CD4-positive, alpha-beta T cell treated with Interleukin-17A for 1 hour (primary cell): ENCODE measurements at places on chromosomes 3 and 15.

DNA sequence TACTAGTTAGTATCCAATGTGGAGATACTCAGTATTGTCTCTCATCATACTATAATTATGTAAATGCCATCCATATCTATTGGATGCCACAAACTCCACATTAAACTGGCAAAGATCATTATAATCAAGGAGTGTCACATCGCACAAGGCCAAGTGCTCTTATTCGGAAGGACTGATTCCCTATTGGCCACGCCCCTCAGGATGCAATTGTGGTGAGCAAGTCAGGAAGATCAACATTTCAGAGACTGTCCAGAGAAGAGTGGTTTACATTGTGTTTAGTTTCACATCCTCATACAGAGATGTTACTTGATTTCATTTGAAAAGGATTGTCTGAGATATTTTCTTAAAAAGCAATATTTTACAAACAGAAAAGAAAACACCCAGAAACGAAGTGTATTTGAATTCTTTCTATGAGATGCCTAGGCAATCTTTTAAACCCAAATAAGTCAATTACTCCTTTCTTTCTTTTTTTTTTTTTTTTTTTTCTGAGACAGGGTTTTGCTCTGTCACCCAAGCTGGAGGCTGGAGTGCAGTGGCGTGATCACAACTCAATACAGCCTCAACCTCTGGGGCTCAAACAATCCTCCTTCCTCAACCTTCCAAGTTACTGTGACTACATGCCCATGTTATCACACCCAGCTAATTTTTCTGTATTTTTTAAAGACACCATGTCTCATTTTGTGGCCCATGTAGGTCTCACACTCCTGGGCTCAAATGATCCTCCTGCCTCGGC, 369.1 kb downstream of the RBMS3 start:
- DNase-seq = no peak

DNA sequence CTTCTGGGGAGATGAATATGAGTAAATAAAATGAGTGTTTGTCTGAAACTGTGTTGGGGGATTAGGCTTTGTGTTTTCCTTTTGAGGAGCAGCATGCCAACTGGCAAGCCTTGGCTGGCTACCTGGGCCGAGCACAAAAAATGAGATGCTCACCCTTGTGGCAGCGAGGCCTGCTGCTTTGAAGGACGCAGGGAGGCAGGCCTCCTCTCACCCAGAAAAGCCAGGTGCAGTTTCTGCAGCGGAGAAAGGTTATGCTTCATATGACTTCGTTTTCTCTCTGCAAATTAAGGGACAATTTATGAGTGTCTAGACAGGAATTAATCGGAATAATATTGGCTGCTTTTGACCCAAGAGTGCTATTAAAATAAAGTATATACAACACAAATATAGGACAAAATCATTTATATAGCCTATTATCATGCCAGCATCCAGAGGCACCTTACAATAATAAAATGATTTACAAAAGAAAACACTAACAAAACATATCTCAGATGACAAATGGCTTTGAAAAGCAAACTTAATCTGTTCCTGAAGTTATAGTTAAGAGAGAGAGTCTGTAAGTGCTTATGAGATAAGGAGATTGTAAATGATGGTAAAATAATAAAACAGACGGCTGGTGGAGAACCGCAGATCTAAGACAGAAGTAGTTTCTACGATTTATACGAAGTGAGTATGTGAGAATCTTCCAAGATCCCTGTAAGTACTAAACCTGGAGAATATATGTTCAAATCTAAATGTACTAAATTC, 682.8 kb upstream of the NR2F2 start:
- no peak for DNase-seq

DNA sequence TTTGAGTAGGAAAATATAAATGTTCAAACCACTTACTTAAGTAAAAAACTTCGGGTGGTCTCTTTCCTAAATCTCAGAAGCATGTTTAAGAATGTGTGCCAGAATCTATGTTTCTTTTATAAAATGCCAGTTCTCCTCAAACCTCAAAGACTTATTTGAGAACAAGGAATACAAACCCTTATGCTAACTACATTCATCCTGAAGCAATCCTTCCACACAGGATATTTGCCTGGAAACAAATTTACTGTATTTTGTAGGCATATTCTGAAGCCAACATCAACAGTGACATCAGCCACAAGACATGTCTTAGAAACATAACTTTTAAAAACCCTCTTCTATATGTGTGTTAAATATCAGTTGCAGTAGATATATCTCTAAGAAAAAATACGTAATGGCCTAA, 1077.0 kb downstream of the ROBO1 start:
- DNase-seq = no peak

- no peak for DNase-seq
These were observed 421.4 kb downstream of the MECOM start for GRCh38 chr3:169241991-169242707.

DNA sequence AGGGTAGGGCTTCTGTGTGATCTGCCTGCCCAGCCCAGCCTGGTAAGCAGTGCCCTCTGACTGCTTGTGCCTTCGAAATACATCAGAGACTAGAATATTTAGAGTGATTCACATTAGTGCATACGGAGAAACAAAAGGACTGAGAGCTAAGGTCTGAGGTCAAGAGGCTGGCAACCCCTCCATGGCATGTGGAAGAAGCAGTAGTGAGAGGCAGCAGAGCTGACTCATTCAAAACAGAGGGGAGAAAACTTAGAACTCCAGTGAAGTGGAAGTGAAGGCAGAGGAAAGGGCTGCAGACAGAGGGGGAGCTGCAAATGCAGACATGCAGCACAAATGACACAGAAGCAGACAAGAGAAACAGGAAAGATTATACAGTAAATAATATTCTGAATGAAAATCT, 61.6 kb downstream of the ULK4 start:
- DNase-seq = no peak

DNA sequence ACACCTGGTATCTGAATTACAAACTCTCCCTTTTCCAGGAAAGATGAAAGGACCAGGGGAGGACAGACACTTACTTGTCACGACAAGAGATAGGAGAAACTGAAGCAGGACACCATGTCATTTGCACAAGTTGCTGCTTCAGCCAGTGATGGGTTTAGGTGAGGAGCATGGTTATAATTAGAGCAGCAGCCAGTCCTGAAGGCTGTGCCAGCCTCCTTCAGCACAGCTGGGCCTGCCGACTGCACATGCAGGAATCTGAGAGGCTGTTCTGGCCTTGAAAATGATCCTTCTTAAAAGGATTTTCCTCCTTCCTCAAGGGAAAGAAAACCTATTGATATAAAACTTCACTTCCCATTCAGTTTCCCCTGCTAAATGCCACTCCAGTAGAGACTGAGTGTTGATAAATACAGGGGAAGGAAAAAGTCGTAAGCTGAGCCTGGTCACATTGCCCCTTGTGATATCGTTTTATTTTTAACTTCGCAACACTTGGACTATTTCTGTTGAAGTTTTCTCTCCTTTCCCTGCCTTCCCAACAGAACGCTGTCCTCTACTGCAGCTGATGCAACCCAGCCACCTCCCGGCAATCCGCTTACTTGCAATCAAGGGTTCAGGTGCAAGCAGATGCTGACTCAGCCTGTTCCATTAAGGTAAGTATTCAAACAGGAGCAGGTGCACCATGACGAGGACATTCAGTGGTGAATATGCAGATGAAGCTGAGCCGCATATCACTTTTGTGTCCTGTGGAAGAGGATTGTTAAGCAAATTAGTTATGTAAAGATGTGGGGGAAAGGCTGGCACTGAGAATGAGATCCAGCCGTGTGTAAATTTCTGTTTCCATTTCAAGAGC, at the start of gene FBXO40:
Gene FBXO40 (plus strand): TSS at position 524 of the 847 bp plus-strand sequence. CDS start 27,197 bp downstream, outside the sequence.
- DNase-seq = no peak

DNA sequence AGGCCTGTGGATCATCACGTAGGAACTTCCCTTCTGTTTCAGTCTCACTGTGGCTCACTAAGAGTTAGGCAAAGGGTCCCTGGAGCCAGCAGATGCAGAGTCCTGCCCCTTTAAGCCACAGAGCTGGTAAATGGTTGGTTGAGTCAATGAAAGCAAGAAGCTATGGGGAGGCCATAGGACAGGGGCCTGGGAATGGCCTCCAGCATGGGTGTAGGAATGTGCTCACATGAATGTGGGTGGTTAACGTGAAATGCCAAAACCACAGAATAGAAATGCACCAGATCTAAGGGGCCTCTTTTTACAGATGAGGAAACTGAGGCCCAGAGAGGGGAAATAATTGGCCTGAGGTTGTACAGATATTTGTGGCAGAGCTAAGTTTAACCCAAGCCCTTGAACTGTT, 150.3 kb downstream of the TLE3 start:
- DNase-seq = no peak

GRCh38 chr3:50423543-50423942, 64.2 kb upstream of the TMEM115 start:
- no peak for DNase-seq
